ENCODE measurements at places on chromosomes 3 and 15. TPM values are rescaled to one million over a fixed set of nuclear protein-coding genes. Genes with fewer than 3 reads are reported as not detected.

DNA sequence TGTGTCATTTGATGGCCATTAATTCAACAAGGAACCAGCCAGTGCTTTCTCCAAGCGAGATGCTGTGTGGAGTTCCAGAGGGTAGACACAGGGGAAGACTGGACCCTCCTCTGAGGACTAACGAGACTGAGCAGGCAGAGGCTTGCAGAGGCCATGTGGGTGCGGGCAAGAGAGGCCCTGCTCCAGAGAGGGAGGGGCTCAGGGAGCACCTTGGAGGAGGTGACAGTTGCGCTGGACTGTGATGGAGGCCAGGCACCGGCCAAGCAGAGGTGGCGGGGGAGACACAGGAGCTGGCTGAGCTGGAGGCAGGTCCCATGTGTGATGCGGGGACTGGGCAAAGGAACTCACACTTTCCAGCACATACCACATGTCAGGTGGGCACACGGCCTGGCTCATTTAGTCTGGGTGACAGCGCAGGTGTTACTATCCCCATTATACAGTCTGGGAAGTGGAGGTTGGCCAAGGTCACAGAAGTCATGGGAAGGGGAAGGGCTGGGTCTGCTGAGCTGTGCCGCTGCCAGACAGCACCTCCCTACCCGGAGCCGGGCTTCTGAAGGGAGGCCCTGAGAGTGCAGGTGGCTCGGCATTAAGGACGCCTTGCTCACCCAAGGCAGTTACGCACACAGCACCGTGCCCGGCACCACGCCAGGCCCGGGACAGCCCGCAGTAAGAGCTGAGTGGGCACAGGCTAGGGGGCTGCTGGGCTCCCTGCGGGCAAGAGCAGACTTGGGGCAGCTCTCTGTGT, 3.7 kb downstream of the MELTF start:
- DNase-seq: no peak

- DNase-seq: no peak
Measured at GRCh38 chr3:187011915-187012314, 81.6 kb downstream of the ST6GAL1 start.

The GAP43 gene
- total RNA-seq: not detected

- no peak for DNase-seq
Measured at GRCh38 chr15:25882466-25882865, 19.3 kb upstream of the ATP10A start.

The C3orf18 gene
- total RNA-seq: 1.9 TPM

- DNase-seq: no peak
Measured at GRCh38 chr3:191169566-191169965, 29.5 kb upstream of the OSTN start.

DNA sequence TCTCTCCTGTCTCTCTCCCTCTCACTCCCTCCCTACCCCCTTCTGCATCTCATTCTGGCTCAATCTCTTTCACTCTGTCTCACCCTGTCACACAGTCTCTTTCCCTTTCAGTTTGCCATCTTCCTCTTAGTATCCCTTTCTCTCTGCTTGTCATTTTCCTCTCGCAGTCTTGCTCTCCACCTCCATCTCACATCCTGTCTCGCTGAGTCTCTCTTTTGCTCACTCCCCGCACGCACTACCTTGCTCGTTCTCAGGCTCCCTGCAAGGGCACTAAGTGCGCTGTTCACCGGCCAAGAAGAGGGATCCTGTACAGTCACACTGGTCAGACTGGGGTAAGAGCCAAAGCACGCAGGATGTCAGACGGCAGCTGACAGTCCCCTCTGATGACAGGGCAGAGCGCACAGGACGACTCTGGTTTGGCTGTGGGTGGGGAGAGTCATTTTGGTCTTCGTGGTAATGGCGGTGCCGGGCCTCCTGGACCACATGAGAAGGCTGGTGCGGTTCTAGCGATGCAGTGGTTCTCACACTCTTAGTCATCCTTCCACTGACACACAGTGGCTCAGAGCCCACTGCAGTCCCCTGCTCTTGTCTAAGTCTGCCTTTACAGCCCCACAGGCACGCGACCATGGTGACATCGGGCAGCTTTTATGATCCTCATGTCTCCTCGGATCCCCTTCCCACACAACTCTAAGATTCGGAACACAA, 356.8 kb downstream of the FOXP1 start:
- DNase-seq: no peak

DNA sequence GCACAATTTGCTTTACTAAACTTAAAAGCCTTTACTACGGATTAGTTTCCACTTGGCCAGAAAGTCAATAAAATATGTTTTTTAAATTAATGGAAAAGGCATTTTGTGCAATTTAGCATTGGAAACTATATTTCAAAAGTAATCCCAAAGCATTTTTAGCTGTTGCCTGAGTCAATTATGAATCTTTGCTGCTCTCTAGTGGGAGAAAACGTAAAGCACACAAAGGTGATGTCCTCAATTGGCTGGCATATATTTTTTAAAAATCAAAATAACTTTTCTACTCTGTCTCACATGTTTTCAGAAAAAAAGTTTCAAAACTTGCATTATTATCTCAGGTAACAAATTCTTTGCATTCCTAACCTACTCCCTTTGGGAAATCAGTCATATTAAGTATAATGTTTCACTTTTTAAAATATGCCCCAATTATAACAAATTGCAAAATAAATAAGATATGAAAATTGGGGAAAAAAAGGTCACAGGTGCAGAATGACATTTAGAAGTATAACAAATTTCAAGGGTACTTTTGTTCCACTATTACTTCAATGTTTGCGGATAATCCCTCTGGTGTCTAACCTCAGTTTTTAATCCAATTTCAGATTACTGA, 47.2 kb upstream of the TEX55 start:
- peak; percentile 25 for DNase-seq

The PLA2G4E gene
- total RNA-seq: not detected

The DUOX1 gene
- not detected for total RNA-seq

GRCh38 chr15:22963641-22964040, 16.5 kb downstream of the CYFIP1 start:
- DNase-seq: no peak

GRCh38 chr3:65811892-65812291, 226.8 kb downstream of the MAGI1 start:
- DNase-seq: peak; percentile 34

The XCR1 gene
- not detected for total RNA-seq

GRCh38 chr15:96893159-96893906, 562.8 kb downstream of the NR2F2 start:
- peak; percentile 72 for DNase-seq

GRCh38 chr3:178352326-178353005, 183.8 kb upstream of the KCNMB2 start:
- DNase-seq: no peak

- peak; percentile 63 for DNase-seq
Measured at GRCh38 chr3:12139111-12139511, 19.6 kb downstream of the TIMP4 start.

- DNase-seq: no peak
Measured at GRCh38 chr3:73197187-73197586, 135.7 kb downstream of the EBLN2 start.

The CDC25A gene
- total RNA-seq: 8.6 TPM

DNA sequence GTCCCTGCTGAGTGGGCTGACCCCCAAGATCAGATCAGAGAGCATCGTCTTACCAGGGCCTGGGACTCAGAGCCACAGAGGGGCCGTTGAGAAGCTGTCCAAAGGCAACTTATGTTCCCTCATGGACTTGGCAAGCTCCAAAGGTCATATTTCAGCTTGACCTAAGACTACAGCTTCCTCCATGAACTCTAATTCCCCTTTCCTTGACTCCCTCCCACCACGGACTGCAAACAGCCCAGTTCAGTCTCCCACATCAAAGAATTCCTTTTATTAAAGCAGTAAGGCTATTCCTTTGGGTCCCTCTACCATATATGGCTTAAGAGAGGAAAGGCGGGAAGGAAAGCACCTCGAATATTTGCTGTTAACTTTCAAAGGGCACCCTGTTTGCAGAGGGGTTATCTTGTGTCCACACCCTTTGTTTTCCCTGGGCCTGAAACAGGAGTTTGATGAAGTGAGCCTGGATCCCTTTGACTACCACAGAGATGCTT, 146.1 kb upstream of the THBS1 start:
- no peak for DNase-seq

The CATSPER2 gene
- 0.63 TPM for total RNA-seq

The NR2F2 gene
- 33.5 TPM for total RNA-seq

DNA sequence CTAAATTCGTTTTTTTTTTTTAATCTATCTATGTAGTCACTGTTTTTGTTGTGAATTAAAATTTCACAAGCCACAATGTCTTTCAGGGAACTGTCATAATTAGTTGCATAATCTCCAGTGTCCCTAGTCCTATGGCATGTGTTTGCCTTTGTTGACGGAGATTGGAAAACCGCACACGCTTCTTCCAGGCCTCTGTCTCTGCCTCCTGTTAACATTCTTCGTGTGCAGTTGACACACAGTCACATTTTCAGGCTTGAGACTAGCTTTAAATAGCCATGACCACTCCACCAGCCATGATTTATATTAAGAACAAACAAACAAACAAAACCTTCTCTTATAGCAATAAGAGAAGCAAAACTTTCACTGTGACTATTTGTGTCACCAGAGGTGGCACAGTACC, 139.8 kb downstream of the DUT start:
- DNase-seq: no peak

GRCh38 chr3:108292450-108292849, 3.9 kb upstream of the HHLA2 start:
- no peak for DNase-seq

- DNase-seq: no peak
Measured at GRCh38 chr3:156149876-156150275, 29.5 kb downstream of the KCNAB1 start.

The IL20RB gene
- 0.51 TPM for total RNA-seq

DNA sequence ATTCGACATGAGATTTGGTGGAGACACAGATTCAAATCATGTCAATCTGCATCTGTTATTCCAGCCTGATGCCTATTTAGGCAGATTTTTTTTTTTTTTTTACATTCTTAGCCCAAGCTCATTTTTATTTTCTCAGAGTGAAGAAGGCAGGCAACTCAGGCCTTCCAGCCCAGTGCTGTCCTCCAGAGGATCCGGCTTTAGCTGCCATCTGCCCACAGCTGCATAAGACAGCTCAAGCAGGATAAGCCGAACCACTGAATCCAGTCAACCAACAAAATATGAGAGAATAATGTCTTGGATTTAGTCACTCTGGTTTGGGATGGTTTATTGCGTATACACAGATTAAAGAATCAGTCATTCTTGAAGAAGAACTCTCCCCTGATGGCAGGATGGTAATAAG, 19.9 kb upstream of the COLQ start:
- DNase-seq: no peak

GRCh38 chr3:154904328-154904727, 175.8 kb upstream of the MME start:
- peak; percentile 13 for DNase-seq

DNA sequence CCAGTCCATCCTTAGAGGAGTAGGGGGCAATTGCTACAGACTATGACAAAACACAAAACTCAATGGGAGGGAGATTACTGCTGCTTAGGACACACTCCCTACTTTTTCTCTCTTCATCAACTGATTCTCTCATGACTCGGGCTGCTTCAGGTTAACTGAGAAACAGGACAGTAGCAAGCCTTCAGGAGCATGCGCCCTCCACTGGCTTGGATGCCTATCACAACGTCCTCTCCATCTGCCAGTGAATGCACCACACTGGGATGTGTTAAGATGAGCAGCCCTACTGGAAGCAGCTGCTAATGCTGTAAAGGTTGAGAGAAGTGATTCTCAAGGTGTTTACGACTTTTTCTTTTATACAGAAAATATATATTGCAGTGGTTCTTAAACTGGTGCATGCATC, 542.3 kb downstream of the EDEM1 start:
- no peak for DNase-seq

DNA sequence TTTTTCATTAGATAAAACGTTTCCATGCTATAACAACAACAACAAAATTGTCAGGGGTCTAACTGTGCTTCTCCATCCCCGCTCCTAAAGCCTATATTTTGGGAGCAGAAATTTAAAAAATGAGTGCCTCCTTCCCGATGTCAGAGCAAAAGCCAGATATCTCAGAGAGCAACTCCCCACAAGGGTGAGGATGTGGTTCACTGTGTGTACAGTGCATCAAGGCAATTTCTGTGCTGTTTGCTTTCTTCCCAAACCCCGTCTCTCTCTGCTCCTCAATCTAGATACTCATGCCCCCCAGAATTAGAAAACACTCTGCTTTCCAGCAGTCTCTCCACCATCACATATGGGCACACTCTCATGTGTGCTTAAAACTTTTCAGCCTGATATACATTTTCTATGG, 76.7 kb upstream of the MBNL1 start:
- no peak for DNase-seq

DNA sequence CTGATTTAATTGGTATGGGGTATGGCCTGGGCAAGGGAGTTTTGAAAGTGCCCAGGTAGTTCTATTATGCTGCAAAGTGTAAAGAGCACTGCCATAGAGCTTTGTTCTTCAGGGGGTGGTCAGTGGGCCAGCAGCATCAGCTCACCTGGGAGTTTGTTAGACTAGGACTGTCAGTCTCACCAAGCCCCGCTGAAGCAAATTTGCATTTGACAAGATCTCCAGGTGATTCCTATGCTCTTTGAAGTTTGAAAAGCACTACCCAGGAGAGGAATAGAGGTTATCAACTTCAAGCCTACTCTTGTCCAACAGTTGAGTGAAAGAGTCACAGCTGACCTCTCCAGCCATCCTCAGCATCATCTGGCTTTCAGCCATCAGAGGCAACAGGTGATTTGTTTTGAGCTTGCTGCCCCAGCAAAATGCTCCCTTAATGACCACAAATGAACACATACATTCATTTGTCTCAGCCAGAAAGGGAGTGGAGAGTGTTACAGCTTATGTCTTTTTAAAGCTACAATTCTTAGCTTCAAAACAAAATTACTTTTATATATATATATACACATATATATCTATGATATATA, 8.0 kb downstream of the ZSCAN2 start:
- DNase-seq: no peak

GRCh38 chr15:71195242-71195641, 80.0 kb downstream of the THSD4 start:
- DNase-seq: peak; percentile 41

DNA sequence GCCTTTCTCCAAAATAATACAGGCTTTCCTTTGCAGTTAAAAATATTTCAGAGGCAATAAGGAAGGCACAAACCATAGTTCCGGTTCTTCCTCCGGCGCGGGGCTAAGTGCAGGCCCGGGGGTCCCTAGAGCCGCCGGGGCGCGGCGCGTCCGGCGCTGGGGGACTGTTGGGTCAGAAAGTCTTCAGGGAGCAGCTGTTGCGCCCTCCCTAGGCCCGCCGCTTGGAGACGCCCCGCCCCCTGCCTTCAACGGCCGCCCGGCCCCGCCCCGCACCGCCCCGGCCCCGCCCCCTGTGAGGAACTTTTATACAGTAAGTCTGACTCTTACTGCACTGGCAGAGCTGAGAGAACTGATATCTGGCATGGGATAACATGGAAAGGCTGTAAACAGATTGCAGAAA, 283.1 kb upstream of the ARL6 start:
- no peak for DNase-seq

DNA sequence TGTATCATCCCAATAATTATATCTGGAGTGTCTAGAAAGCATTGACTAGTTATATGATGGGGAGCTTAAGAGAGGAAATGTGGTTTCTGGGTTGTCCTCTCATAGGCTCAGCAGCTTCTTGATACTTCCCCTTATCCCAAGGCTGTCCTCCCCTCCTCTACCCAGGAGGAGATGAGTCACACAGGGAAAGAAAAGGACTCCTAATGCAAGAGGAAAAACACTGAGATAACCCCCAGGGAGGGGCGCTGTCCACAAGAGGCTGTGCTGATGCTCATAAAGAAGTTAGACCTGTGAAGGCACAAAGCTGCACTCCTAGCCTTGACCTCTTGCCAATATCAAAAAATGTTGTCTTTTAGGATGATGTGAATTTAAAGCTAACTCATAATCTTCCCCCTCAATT, 28.8 kb upstream of the GYG1 start:
- DNase-seq: no peak

The CHCHD6 gene
- 6.7 TPM for total RNA-seq

The GRK7 gene
- not detected for total RNA-seq

- no peak for DNase-seq
Measured at GRCh38 chr3:122921791-122922651, 105.5 kb downstream of the SEMA5B start.

The COMMD4 gene
- 104 TPM for total RNA-seq
